A172 (cell line): ENCODE measurements at places on chromosomes 2 and 18.
A peak's percentile ranks its signal among the peaks of the same experiment; 100 is the strongest.

DNA sequence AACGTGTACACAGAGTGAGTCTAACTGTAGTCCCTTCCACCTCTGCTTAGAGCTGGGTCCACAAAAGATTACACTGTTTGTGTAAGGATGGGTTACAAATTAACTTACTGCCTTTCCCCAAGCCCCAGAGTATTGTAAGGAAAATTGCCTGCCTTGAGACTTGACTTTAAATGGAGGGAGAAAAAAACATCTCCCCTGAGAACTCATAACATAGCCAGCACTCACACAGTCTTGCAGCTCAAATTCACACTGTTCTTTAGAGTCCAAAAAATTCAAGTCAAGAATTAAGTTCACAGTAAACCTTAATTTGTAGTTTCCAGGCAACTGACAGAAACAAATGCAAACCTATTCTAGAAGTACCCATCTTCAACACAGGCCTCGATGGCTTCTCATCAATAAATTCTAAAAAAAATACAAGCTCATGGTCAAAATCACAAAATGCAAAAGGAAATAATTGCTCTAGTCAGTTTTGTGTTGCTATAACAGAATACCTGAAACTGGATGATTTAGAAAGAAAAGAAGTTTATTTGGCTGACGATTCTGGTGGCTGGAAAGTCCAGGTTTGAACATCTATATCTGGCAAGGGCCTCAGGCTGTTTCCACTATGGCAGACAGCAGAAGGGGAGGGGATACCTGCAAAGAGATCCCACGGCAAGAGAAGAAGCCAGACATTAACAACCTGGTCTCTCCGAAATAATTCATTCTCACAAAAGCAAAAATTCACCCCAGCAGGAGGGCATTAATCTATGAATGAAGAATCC is 34.6 kb upstream of the TMEM17 start:
- DNase-seq, result no peak

- peak; percentile 85 for DNase-seq
Measured at GRCh38 chr18:58321986-58322385, 278.0 kb downstream of the NEDD4L start.

GRCh38 chr18:23629444-23629946 is 33.2 kb downstream of the ANKRD29 start:
- no peak for DNase-seq

DNA sequence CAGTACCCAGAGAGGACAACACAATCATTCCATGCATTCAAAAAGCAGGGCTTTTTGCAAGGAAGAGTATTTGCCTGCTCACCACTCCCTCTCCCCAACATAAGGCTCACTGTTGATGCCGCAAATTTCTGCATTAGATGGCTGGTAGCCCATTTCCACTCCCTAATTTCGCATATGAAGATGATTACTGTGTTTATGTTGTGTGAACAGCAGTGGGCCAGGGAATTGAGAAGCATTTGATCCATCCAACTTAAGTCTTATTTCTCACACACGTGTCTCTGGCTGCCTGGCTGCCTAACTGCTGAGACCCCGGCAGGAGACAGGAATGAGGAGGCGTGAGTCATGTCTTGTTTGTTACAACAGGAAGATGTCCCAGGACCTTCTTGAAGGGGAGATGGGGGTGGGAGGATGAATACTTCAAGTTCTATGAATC is 294.1 kb downstream of the ALK start:
- DNase-seq, result peak; percentile 22
